A673 (cell line): ENCODE measurements at places on chromosomes 5 and 9. TPM values are rescaled to one million over a fixed set of nuclear protein-coding genes. Genes with fewer than 3 reads are reported as not detected.

DNA sequence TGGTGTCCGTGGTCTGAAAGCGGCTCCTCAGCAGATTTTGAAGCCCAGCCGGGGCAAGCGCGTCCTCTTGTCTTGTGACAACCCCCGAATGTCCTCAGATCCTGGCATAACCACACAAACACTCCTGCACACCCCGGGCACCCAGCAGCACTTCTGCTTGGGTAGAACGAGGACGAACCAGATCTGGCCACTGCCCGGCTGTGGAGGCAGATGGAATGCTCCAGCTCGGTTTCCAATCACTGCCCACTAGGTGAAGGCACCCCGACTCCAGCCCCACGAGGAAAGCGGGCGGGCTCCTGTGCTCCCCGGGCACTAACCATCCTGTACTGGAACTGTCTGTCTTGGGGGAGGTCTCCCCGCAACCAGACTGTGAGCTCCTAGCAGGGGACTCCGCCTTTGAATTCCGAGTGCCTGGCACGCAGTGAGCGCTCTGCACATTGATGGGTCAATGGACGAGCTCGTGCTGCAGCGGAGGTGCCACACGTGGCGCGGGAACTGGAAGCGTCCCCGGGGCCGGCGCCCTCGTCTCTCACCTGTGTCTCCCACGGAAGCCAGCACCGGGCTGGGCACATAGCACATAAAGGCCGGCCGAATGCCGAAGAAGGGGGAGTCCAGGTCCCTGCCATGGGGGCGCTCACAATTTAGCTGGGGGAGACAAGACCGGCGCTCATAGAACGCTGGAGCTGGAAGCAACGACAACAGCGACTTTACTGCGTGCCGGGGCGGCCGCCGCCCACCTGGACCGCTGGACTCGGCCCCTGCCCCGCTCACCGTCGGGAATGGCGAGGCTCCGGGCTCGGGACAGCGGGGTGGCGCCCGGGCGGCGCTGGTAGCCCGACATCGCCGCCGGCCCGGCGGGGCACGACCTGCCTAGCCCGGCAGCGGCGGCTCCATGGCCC lies 608 bp downstream of the ENTR1 start:
- DNase-seq = peak; percentile 45

DNA sequence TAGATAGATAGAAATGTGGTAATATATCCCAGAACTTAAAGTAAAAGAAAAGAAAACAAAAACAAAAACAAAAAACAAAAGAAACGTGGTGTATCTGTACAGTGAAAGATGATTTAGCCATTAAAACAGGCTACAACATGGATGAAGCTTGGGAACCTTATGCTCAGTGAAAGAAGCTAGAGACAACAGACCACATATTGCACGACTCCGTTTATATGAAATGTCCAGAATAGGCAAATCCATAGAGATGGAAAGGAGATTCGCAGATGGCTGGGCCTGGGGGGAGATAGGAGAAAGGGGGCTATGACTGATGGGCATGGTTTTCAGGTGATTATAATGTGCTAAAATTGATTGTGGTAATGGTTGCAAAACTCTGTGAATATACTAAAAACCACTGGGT lies 86.6 kb downstream of the ROR2 start:
- no peak for DNase-seq

GRCh38 chr5:151023651-151024050 lies 3.3 kb downstream of the GPX3 start:
- no peak for DNase-seq

DNA sequence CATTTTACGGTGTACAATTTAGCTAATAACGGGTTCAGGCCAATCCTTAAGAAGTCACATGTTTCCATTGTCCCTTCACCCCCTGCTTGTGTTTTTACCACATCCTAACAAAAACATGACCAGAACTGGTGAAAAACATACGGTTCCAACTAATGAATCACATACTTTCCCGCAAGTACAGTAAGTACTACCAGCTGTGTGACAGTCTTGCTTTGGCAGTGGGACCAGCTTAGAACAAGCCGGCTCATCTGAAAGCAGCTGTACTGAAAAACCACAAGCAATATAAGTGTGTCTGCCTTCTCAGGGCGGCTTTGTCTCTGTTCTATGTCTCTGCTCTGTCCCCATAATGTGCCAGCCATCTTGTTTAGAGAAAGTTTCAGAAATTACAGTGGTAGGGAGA lies 242.5 kb downstream of the BNC2 start:
- peak; percentile 7 for DNase-seq

DNA sequence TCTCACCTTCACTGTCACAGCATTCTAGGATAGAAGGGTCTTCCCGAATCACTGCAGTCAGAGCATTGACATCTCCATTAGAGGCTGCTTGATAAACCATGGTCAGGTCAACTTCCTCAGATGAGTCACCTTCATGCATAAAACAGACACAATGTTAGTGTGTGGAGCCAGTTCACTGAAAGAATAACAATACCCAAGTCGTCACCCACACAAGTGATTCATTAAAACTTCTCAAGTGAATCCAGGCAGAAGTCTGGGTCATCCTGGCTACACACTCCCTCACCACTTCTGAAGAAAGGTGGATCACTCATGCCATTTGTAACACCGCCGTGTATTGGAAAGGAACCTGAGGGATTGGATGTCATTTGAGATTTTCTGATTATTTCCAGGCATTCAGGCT lies 49.6 kb downstream of the ANKRD55 start:
- DNase-seq = no peak

DNA sequence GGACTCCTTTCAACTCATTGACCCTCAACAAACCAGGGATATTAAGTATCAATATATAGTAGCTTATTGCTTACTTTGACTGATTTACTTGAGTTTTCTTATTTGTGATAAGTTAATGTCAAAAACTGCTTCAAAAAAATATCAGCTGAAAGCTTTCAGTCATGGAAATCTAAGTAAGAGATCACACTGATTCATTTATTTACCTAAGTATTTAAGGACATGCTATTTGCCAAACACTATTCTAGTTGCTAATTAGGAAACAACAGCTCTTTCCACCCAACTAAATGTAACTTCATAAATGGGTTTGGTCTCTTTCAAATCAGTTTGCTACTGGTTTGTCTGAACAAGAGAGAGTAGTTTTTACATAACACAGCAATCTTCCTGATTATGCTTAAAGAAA lies 48.2 kb downstream of the CHD1 start:
- DNase-seq = no peak

DNA sequence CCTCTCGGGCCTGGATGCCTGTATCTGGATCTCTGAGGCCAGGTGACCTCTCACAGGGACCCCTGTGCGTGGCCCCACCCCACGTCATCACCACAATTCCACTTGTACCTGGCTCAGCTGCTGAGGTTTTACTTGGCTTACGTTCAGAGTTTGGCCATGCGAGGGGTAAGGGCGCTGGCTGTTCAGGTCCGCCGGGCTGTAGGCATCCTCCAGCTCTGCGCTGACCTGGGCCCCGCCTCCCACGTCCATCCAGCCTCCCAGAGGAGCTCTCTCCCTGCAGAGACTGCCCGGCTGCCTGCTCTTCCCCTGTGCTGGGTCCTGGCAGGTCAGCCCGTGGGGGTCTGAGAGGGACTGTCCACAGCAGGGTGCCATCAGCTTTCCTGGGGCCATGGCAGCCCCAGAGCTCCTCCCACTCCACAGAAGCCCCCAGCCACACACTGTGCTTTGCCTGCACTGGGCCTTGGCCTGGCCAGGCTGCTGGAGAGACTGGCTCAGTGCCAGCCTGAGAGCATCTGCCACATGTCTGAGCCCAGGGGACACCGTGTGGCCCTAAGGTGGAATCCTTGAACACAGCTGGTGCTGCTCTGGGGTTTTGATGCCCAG lies 43.6 kb downstream of the SLC6A3 start:
- DNase-seq = no peak

GRCh38 chr9:68545033-68545705 lies 4.5 kb upstream of the TMEM252 start:
- DNase-seq = no peak

GRCh38 chr9:134066526-134066912 lies 1.3 kb downstream of the BRD3 start:
- DNase-seq = peak; percentile 45

GRCh38 chr9:72394066-72394465 lies 29.1 kb upstream of the ZFAND5 start:
- no peak for DNase-seq

The CD14 gene
- 0.41 and 0.48 TPM in 2 replicates for total RNA-seq

The TTLL11 gene
- 3.0 and 5.4 TPM in 2 replicates for total RNA-seq

The VDAC1 gene
- total RNA-seq = 354 and 367 TPM in 2 replicates
